OCI-M1 (cell line): ENCODE measurements at places on chromosomes 13 and 19.
A peak's percentile ranks its signal among the peaks of the same experiment; 100 is the strongest.

DNA sequence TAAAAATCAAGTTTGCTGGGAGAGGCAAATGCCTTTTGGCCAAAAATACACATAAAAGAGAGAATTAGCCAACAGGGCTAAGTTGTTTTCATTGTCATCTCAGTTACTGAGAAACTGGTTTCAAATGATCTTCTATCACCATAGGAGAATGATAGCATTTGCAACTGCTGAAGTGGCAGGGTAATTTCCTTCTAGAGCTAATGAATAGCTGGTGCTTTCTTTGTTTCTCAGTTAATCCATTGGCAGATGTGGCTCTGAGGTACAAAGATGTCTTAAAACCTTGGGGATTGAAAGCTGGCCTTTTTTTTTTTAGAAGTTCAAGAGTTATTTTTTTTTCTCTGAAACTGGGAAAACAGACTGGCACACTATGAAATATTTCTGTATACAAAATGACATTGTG lies 332.7 kb upstream of the KLF12 start:
- no peak for DNase-seq

GRCh38 chr19:11435833-11436313 lies 438 bp downstream of the PRKCSH start:
- peak; percentile 83 for DNase-seq

DNA sequence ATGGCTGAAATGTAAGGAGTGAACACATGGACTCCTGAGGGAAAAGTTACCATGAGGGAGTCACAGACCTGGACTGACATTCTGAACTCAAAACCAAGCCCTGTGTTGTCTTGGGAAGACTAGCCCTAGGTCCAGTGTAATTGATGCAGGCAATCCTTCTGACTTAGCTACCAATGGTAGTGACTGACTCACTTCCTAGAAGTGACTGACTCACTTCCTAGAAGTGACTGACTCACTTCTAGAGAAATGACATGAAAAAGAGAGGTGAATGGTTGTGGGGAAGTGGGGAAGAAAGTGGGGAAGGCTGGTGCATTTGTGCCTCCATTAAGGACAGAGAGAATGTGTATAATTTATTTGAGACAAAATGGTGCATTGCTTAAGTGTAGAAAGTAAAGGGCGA lies 49.9 kb downstream of the EDNRB start:
- DNase-seq = peak; percentile 64

DNA sequence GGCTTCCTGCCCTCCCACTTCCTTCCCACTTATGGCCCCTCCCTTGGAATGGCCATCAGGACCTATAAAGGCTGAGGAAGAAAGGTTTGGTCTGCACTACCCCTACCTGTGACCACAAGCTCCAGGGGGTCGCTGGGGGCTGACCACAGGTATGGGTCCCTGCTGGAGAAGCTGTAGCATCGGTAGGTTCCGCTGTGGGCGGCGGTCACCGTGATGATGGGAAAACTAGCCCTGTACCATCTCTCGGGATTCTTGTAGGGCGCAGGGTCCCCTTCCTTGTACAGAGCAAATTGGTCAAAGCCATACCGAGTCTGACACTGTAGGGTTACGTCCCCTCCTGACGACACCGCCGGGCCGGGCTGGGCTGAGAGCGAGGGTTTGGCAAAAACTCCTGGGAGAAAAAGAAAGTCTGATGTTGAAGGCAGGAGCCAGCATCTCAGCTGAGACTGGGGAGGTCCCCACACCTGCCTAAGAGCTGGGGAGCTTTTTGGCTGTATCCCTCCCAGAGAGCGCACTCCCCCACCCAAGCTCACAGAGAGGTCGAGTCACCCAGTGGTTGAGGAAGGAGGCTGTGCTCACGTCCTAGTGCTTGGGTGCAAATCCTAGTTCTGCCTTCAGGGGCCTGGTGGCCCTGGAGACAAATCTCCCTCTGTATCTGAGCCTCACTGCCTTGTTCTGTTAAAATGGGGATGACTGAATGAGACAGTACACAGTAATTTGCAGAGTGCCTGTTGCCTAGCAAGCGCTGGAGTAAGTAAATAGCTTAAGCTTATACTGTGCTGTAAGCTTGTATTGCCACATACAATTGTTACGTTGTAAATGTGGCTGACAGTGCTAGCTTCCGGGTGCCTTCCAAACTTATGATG lies 10.4 kb downstream of the GP6 start:
- DNase-seq = no peak

- DNase-seq = no peak
Measured at GRCh38 chr13:51713807-51714206, 90.2 kb downstream of the DHRS12 start.

DNA sequence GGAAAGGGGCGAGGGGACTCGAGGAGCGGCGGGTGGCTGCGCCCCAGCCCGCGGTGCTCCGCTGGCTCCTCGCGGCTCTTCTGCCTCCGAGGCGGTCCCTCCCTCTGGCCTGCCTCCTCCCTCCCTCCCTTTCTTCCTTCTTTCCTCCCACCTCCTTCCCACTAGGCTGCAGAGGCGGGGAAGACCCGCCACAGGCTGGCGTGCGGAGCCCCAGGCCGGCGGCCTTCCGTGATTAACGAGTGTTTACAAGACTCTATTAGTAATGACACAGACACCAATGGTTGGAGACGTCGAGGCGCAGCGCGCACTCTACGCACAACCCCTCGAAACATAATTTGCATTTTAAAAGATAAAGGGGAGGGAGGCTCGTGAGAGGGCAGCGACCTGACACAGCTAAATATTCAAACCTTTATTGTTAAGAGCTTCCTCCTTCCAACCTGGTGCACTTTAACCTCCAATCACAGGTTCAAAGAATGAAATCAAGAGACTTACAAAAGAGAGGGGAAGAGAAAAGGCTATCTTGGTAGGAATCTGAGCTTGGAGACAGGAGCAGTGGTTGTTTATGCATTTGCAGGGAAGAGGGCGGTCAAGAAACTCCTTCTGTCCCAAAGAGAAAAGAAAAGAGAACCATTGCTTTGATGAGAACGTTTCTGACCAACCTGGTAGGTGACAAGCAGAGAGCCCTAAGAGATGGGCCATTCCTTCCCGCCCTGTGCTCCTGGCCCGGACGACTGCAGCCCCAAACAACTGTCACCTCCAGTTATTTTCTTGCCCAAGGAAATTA lies at the start of gene CDX2:
Gene CDX2 (minus strand): TSS at position 234 of the 784 bp plus-strand sequence. CDS start 309 bp downstream, outside the sequence.
- no peak for DNase-seq

GRCh38 chr13:112761701-112762689 lies 72.2 kb downstream of the ATP11A start:
- no peak for DNase-seq

GRCh38 chr13:107421028-107421427 lies 794.3 kb downstream of the LIG4 start:
- no peak for DNase-seq

DNA sequence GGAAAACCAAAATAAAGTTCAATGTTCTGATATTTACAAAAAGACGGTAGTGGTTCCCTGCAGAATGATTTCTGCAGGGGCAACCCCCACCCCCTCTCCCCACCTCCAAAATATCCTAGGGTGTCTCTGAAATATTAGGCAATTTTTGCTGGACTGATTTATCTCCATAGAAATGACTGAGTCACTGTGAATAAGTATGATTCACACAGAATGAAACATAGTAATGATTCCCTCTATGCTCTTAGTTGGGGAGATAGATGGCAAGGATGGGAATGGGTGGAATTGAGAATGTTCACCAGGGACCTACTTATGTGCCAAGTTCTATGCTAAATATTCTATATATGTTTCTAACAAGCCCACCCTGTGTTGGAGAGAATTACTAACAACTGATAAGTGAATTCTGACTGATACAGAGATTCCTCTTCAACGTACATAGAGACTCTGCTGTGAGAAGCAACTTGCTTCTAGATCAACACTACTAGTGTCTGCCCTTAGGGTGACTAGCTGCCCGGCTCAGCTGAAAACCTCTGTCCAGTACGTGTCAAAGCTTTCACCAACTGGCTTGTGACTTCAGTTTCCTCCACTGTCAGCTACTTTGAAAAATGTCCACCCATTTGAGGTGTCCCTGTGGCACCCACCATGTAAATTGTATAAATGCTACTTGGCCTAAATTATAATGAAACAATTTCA lies 38.4 kb upstream of the RAP2A start:
- DNase-seq = peak; percentile 6

DNA sequence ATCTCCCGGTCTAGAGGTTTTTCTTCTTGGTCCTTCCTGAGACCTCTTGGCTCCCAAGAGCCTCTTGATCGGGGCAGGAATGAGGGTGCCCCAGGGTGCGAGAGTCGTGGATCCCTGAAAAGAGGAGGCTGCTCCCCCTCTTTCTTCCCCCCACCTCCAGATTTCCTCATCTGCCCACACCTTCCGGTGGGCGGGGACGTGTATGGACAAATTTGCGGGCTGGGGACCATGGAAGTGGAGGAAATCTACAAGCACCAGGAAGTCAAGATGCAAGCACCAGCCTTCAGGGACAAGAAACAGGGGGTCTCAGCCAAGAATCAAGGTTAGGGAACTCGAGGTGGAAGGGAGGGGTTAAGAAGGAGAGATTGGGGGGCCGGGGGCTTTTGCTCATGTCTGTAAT lies at the start of gene MCEMP1:
Gene MCEMP1 (plus strand): TSS at position 237 of the 400 bp plus-strand sequence. CDS start 31 bp downstream, at position 268.
- DNase-seq = no peak

DNA sequence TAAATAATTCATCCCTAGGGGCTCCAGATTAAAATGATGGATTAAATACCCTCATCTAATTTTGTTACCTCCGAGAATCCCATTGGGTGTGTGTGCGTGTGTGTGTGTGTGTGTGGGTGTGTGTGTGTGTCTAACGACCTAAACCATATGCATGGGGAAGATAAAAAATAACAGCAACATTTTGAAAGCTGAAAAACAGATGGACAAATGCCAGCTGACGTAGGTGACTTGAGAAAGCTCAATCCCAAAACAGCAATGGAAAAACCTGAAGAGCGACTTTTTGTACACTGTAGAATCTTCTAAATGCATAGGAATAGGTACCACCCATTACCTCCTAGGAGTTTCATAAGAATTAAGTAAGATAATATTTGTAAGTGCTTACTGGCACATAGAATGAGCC lies 8.7 kb upstream of the RPL21 start:
- no peak for DNase-seq
